ENCODE measurements at places on chromosomes 16 and 17.

GRCh38 chr17:4221899-4222659 lies 41.7 kb downstream of the ANKFY1 start:
- DNase-seq = no peak

DNA sequence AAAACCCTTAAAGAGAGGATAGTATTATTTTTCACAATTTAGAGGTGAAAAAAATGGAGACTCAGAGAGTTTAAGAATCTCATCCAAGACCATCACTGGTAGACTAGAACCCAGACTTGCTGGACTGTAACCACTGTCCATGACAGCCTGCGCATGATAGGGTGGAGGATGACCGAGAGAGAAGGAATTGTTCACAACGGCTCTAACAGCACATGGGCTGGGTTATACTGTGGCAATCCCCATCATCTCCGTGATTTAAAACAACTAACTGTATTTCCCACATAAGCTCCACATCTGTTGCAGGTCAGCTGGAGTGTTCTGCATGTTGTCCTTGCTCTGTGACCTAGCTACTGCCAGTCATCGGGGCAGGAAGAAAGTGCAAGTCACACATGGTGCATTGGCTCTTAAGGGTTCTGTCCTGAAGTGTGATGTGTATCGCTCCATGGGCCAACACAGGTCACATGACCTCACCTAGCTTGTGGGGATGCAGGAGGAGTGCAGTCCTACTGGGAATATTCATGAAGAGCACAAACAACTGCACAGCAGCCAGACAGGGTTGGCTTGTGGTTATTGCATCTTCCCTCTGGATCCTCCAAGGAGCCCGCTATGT lies 131.2 kb upstream of the MPHOSPH6 start:
- no peak for DNase-seq

DNA sequence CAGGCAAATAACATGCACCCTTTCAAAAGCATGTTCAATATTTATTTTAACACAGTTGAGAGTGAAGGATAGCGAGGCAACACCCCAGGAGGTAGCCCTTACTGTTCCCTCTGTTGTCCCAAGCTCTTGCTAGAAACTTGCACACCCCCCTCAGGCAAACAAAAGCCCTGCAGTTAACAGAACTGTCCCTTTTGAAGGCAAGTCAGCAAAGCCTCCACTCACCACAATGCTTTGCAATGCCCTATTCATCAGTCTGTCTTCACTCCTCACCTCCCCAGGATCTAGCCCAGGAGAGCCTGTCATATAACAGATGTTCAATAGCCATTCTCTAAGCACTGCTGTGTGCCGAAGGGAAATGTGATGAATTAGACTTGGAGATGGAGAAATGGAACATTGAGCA lies 3.5 kb upstream of the CNEP1R1 start:
- DNase-seq = no peak

GRCh38 chr17:19660219-19660870 lies 11.8 kb downstream of the ALDH3A2 start:
- no peak for DNase-seq

DNA sequence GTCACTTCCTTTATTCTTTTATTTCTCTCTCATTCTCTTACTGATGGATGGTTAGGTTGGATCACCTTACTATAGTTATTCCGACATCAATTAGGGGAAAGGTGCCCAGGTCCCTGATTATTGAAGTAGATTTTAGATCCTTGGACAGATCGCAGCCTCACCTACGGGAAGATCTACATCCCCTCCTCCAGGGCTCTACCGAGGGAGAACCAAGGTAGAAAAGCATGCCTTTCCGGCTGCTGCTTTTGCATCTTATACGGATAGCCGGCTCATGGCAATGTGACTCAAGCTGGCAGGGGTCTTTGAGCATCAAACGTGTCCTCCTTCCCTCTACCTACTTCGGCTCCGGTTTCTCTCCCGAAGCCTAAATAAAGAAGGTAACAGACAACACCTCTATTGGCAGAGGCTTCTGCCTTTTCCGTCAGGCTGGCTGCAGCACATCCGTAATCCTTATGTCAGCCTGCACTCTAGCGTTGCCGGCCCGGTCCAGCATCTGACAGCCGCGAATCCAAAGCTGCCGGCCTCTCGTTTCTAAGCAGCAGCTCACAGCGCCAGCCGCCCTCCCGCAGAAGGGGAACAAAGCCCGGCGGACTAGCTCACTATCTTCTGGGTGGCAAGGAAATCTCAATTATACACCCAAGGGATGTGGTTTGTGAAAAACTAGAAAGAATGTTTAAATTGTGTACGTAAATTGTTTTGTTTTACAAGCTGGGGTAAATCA lies 46.9 kb downstream of the IRX6 start:
- DNase-seq = peak; percentile 23

DNA sequence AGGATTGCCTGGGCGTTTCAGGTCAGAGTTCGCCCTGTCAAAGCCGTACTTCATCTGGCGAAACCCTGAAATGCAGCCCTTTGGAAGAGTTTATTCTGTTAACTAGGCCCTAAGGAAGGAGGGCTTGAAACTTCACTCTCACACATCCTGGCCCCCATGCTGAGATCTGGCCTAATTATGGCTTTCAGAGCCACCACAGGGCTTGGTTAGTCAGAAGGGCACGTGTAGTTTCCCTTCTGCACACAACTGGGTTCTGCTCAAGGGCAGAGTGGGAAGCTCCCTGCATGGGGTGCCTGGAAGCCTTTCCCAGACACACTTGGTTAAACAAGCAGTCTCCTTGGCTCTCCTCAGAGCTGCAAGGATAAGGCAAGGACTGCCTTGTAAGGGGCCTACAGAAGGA lies 397.3 kb downstream of the SHISA9 start:
- DNase-seq = no peak

DNA sequence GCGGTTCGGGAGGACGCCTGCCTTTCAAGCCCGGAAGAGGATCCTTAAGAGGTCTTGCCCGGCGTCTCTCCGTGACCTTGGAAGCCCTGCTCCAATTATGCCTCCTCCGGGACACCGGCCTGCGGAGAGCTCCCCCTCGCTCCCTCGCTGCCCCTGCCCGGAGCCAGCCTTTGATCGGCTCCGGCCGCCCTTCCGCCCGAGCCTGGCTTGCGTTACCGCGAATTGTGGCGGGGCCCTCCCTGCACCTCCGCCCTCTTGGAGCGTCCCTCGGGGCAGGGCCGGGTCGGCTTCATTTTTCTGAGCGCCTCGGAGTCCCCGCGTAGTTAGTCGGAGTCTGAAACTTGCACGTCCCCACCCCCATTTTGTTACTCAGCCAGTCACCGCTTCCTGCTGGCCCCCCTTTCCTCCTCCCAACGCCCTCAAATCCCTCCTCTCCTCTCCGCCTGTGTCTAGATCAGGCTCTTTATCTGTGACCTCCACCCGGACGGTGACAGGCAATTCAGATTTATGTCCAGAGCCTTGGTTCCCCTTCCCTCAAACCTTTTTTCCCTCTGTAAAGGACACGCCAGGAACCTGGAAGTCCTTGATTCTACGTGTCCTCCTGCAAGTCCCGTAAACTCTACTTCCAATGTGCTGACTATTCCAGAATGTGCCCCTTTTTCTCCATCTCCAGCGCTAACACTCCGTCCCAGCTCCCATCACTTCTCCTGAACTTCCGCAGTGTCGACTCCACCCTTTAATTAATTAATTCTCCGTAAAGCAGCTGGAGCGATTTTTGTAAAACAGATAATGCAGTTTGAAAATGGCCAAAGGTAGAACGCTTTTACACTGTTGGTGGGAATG lies 569 bp upstream of the RABEP2 start:
- peak; percentile 24 for DNase-seq

DNA sequence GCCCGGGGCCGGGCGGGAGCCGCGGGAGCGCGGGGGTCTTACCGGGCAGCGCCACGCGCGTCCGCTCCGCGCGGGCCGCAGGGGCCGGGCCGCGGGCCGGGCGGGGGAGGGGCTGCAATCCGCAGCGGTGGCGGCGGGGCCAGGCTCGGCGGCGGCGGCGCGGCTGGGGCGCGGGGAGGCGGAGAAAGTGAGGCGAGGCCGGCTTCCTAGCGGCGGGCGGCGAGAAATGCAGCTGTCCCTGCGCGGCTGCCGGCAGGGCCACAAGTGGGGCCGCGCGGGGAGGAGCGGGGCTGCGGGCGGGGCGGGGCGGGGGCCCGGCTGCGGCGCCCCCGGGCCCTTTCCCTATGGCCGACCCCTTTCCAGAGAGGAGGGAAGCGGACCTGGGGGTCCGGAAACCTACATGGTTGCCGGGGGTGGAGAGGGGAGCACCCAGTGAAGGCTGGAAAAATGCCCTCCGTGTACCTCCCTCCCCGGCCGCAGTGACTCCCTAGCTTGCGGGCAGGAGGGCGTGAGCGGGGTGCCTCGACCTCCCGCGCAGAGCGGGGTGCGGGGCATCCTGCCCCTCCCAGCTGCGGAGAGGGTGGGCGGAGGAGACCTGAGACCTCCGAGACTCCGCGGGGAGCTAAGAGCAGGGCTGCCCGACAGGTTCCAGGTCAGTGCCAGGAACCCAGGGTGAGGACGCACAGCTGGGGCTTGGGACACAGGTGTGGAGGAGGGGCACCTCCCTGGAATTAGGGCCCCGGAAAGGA lies at the start of gene CUEDC1:
TSS of gene CUEDC1 (minus strand) at position 230 of the 749 bp plus-strand sequence. CDS start 69,848 bp downstream, outside the sequence.
- peak; percentile 10 for DNase-seq

DNA sequence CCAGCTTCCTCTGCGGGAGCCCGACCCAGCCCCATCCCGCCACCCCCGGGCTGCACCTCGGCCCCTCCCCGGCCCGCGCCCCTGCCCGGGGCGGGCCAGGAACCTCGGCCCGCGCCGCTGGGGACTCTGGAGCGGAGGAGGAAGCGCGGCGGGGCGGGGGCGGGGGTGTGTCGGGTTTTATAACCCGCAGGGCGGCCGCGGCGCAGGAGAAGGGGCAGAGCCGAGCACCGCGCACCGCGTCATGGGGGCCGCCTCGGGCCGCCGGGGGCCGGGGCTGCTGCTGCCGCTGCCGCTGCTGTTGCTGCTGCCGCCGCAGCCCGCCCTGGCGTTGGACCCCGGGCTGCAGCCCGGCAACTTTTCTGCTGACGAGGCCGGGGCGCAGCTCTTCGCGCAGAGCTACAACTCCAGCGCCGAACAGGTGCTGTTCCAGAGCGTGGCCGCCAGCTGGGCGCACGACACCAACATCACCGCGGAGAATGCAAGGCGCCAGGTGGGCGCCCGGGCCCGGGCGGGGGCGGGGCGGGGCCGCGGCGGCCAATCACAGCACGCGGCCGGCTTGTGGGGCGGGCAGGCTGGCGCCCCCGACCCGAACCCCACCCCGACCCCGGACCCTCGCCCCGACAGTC lies at the start of gene ACE:
TSS of gene ACE (plus strand) at position 208 of the 626 bp plus-strand sequence. CDS start at position 242, 34 bp downstream.
- DNase-seq = no peak

DNA sequence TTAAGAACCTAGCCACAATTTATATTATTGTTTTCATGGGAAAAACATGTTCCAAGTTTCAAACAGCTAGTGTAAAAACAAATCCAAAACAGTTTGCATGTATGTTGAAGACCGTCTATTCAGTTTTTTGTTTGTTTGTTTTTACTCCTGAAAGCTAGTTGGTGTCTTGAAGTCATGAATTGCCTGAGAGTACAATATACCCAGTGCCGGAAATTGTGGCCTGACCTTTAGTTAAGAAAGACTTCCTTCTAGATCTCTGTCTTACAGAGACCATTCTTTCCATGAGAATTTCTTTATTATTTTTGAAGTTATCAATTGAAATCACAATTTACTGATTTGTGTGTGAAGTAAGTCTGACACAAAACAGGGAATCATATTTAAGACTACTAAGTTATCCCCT lies 474.8 kb downstream of the KCNJ2 start:
- no peak for DNase-seq

All from NCI-H1694 (cell line).